ENCODE measurements at places on chromosomes 16 and 17.

- DNase-seq: no peak
Observed at GRCh38 chr17:79671085-79671694, 59.6 kb upstream of the ENPP7 start.

DNA sequence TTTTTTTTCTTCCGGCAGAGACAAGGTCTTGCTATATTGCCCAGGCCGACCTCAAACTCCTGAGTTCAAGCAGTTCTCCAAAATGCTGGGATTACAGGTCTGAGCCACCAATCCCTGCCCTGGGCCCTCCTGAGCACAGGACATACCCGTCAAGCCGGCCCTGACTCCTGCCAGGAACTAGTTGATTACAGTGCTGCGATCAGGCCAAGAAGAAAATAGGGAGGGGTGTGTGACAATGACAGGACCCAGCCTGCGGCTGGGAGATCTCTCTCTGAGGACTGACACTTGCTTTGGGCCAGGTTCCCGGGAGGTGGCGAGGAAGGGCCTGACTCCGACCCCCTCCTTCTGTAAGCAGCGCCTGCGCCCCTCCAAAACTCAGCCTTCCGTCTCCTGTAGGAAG is 276.6 kb downstream of the MRTFB start:
- no peak for DNase-seq

DNA sequence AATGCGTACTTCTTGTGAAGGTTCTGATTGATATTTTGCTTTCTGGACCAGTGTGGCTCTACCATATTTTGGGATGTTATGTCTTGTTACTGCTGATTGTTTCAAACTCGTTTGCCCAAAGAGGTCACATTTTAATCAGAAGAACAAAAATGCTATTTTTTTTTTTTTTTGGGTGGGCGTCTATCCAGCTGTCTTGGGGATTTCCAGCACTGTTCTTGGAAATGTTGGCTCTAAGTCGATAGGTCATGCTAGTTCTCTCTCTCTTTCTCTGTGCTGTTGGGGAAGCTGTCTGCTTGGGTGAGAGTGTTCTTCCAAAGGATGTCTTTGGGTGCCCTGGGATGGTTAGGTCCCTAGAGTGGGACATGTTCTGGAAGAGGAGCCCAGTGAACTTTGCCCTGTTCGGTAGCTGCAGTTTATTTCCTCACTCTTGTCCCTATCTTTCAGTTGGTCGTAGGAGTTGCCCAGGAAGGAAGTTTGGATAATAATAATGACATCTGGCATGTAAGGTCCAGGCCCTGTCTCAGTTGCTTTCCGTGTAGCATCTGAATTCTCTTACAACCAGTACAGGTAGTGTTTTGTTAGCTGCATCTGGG is 2.9 kb downstream of the IRF8 start:
- DNase-seq: no peak

DNA sequence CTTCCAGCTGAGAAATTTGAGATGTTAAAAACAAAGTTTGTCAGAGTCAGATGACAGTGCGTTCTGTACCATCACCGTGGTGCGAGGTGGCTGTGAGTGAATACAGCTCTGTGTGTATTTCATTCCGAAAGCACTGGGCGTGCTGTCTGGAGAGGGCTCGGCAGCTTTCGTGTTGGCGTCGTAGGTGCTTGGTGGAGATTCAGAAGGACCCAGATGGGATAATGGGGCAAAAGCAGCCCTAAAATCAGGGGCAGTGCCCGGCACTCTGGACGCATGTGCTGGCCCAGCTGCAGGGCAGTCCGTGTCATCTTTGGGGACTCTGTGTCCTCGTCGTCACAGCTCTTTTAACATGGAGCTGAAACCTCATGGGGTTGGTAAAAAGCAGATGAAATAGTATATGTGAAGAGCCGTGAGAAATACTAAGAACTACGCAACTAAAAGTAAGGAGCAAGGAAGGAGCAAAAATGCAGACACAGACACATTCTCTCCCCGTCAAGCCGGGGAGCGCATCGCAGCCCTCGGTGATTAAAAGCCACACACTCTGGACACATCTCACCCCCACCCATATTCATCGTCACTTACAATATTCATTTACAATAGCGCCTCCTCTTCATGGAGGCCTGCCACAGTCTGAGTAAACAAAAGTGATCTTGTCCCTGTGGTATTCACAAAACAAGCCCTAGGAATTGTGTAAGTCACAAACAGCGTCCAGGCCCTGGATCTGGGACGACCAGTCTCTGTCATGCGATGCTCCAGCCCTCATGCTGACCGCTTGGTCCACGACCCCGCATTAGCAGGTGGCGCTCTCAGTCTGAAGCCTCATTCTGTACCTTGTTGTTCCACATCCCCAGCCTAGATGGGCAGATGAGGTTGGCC is 206.7 kb downstream of the RPTOR start:
- no peak for DNase-seq
